ENCODE measurements at places on chromosomes 12 and 14.

- DNase-seq = no peak
Observed at GRCh38 chr12:7961395-7962178, 25.6 kb upstream of the SLC2A3 start.

DNA sequence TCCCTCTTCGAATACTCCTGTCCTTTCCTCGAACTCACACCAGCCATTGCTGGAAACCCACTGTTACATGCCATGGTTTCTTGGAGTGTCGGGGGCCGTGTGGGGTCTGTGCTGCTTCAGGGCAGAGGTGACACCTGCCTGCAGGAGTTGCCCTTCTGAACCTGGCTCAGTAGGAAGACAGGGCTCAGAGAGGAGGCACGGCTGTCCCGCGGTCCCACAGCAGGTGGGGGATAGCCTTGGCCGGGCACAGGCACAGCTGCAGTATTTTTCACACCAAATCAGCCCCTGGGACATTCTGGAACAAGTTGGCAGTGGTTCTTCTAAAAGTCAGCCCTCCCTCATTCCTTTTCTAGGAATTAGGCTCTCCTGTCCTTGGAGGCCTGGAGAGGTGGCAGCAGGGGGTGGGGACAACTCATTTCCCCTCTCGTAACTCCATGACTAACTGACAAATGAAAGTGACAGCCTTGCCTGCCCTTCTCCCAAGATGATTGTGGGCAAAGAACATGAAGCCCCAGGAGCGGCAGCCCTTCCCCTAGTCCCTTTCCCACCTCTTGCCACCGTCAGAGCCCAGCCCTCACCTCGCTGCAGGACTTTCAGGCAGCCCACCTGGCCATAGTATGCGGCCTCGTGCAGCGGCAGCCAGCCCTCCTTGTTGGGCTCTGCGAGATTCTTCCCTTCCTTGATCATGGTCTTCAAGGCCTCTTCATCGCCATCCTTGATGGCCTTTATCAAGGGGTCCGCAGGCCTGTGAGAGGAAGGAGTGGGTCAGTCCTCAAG, 22.4 kb downstream of the ASB2 start:
- no peak for DNase-seq

GRCh38 chr12:50221228-50222008, 54.2 kb upstream of the CERS5 start:
- peak; percentile 94 for DNase-seq

DNA sequence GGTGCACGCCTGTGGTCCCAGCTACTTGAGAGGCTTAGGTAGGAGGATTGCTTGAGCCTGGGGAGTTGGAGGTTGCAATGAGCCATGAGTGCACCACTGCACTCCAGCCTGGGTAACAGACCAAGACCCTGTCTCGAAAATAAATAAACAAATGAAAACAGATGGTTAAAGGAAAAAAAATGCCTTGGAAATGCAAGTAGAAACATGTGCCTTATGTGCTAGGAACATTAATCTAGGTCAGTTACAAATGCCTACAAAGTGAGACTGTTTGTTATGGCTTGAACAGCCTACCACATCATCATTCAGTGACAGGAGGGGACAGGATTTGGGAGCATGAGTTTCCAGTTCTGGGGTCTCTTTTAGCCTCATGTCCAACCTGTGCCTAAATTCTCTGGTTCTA, 52.4 kb upstream of the BCAT1 start:
- no peak for DNase-seq

- no peak for DNase-seq
Observed at GRCh38 chr12:53151039-53151438, 29.5 kb upstream of the ZNF740 start.

GRCh38 chr12:50927356-50927755, 25.0 kb upstream of the HIGD1C start:
- no peak for DNase-seq

DNA sequence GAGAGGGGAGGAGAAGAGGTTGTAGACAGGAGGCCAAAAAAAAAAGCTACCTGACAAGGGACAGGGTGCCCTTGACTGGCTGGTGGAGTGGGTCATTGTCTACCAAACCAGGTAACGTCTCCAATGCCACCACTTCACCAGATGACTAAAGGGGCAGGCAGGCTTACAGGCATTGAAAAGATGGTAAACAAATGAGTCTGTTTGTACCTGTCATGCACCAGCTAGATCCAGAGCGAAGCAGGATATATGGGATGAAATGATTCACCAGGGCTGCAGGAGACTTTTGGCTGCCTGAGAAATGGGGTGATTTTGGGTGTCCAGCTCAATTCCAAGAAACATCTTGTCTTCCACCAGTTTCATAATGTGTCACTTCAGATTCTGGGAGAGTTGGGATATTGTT, 4.0 kb downstream of the C12orf54 start:
- no peak for DNase-seq

- peak; percentile 69 for DNase-seq
Observed at GRCh38 chr12:100267603-100268281, 765 bp downstream of the SCYL2 start.

- DNase-seq = no peak
Observed at GRCh38 chr12:75662511-75663159, 151.2 kb upstream of the KRR1 start.

DNA sequence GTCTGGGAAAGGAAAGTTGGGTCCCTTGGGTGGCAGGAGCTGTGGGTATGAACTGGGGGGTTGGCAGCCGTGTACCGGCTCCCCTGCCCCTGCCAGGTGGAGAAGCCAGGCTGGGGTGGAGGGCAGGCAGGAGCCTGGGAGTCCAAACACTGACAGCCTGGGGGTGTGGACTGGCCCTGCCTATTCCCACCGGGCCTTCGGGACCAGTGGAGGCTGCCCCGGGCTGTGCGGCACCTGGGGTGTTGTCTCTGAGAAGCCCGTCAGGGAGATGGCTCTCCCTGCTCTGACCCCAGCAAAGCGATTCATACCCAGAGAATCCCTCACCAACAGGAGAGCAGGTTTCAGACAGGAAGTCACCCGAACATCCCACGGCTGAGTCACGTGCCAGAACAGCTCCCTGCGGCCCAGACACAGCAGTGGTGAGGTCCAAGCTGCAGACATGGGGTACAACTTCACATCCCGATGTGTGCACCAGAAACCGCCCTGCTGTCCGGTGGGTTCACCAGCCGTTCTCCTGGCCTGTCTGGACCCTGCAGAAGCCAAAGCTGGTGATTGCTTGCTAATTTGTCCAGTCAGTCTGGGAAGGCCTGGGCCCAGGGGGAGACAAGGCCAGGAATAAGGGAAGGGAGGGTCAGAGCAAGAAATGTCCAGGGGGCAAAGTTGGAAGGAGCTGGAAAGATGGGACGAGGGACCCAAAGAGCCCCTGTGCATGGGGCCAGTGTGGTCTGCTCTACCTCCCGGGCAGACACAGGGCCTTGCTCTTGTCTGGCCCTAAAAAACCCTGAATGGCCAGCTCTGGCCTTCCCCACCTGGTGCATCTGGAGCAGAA, 2.1 kb upstream of the GPR132 start:
- DNase-seq = peak; percentile 67

DNA sequence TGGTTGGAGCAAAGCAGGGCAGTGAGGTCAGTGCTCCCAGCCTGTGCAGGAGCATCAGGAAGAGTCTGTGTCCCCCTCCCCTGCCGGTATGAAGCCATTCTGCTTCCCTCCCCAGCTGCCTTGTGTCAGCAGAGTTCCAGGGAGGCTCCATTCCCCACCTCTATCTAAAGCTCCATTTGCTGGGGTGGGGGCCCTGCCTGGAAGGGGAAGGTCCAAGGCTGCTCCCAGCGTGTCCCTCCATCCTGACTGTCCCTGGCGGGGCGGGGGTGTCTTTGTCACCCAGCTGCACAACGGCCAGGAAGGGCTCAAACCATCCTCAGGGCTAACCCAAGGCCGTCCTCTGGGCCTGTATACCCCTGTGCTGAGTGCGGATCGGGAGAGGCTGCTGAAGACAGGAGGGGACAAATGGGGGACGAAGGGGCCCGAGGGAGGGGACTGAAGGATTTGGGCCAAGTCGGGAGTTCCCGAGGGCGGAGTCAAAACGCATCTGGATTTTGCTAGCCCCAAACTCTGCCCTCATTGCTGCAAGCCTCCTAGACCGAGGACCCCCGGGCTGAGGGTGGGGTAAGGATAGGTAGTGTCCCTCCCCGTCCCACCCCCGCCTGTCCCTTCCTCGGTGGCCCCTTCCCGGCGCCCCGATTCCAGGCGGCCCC, 748 bp upstream of the ACVRL1 start:
- DNase-seq = no peak

GRCh38 chr12:74983917-74984316, 225.7 kb downstream of the KCNC2 start:
- DNase-seq = no peak

DNA sequence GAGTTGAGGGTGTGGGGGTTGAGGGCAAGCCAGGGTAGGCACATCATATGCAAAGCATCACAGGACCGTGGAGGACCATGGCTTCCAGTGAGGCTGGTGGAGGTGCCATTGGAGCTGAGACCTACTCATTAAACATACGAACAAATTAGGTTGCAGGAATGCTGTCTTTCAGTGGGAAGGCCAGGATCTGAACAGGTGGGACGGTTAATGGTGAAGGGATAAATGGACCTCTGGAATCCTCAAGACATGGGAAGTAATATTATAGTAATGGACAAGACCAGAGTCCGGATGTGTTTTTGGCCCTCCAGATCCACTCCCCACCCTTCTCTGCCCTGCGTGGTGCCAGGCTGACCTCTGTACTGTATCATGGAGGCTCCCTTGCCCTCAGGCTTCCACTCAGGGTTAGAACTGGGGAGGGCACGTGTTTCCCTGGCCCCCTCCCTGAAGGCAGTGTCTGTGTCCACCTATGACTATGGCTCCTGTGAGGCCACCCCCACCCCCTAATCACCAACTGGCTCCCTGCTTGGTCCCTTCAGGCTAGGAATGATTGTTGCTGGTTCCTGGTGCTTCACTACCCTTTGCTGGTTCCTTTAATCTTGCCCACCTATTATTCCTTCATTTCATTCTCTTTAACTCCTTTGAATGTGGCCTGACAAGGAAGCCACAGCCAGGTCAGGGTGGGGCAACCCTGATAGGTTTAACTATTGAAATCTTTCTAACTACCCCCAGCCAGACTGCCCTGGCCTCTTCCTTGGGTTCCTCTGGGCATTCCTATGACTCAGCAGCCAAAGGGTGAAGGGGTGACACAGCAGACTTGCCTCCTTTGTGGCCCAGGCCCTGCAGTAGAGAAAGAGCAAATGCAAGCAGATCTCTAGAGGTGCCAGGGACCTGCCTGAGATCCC, 10.7 kb downstream of the DHRS2 start:
- peak; percentile 51 for DNase-seq

DNA sequence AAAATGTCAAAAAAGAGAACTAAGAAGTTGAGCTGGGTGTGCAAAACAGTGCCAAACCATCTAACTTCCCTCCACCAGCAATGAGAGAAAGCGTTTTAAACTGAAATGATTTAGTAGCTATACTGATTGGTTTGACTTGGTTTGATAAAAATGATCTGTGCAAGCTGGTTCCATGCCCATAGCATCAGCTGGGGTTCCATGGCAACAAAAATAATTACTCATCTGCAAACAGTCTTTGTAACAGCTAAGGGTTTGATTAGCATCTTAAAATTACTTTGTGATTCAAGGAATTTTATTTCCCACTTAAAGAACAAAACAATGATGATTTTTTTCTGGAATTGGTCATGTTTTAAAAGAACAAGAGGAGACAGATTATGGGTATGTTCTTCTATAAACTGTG, 15.0 kb upstream of the BICD1 start:
- DNase-seq = peak; percentile 63

DNA sequence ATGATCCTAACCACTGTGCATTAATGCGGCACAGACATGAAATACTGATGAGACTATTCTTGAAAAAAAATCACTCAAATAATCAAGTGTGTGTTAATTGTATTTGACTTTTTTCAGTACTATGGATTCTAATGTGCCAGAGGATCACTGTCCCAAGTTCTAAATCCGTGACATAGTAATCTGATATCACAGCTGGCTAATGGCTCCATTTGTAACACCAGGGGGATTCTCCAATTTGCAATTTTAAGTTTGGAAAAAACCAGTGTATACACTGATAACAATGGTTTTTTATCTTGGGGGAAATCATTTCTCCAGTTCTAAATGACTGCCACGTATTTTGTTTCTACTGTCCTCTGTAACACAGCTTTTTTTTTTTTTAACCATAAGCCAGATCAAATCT, 33.0 kb downstream of the MPHOSPH9 start:
- no peak for DNase-seq

DNA sequence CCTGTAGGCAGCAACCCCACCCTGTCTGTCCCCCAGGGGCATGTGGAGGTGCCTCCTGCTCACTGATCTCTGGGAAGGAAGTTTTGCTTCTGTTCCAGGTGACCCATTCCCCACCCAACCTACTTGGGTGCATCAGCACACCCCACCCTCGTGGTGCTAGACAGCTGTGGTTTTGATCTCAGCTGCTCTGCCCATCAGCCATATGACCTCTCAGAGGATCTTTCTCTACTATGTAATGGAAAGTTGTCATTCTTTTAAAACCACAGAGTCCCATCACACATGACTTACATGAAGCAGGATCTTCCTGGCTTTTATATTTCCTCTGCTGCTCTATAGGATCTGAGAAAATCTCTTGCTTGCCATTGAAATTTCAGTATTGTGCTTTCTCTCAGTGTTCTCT, 13.5 kb upstream of the KRT82 start:
- DNase-seq = peak; percentile 45

- DNase-seq = peak; percentile 78
Observed at GRCh38 chr12:14629832-14630710, 62.4 kb upstream of the PLBD1 start.

DNA sequence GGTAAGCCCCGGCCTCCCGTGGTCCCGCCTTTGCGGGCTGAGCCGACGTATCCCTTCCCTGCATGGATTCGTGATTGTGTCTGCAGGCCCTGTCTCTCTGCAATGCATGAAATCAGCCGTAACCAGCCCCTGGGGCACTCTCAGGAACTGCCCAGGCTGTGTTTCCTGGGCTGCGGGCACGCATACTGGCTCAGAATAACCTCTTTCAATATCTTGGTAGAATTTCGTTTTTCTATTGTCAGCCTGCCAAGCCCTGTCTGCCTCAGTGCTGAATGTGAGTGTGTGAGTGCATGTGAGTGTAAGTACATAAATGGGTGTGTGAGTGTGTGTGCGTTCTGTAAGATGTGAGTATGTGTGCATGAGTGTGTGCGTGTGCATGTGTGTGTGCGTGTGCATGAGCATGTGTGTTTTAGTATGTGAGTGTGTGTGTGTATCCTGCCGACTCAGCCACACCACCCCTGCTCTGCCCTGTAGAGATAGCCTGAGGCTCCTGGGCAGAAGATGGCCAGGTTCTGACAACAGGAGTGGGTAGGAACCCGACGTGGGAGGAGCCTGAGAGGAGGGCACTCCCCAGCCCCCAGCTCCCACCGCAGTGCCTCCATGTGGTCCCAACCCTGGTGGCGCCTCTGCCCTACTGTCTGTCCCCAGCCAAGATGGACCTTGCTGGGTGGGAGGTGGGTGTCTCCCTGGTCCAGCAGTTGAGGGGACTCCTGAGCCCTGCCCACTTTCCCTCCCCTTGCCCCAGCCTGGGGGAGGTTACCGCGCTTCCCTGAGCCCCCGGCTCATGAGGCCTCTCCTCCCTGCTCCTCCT, 268.8 kb downstream of the ADGRD1 start:
- no peak for DNase-seq

DNA sequence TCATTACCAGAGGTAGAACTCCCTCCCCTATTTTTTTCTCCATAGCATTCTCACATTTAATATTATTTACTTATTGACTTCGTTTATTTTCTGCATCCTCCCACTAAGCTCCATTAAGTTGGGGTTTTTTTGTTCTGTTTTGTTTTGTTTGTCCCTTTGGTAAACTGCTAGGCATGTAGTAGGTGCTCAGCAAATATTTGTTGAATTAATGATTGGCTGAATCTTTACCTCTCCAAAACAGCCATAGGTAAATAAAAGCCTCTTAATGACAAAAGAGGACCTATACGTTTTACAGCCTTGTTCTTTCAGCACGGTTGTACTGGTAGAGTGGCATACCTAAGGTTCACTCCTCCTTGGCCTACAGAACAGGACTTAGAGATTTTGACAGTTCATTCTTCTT, 52.0 kb downstream of the PRORP start:
- DNase-seq = no peak

GRCh38 chr12:116376354-116377193, 99.1 kb upstream of the MED13L start:
- DNase-seq = peak; percentile 92
